Mucosa of gallbladder (tissue), 1 donor: ENCODE measurements at places on chromosomes 12 and 14. TPM values are rescaled to one million over a fixed set of nuclear protein-coding genes. Genes with fewer than 3 reads are reported as not detected.
A peak's percentile ranks its signal among the peaks of the same experiment; 100 is the strongest.

- no peak for DNase-seq
These were observed 293 bp downstream of the IFI27L1 start for GRCh38 chr14:94081386-94081820.

DNA sequence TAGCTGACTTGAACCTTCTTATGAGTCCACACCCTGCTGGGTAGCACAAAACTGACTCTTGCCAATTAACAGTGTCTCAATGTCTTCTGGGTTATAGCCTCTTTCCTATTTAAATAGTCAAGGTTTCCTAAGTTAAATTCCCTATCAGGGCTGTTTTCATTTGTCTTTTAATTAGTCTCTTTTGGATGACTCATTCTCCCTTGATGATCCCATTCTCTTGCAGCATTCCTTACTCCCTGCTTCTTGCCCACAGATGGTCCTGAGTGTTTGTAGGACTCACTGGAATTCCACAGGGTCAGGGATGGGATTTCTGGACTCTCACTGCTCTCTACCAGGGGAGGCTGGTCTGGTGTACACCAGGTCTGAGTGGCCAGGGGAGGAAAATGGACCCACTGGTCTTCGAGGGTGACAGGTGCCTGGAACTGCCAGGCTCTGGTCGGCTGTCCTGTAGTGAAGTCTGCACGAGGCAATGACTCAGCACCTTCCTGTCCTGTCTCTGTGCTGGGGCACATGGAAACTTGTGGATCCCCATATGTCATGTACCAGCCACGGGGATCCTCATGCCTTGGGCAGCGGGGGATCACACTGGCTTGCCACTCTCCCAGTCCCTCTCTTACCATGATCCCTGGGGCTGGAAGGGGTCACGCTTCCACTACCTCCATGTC, 236.5 kb upstream of the PELI2 start:
- peak; percentile 26 for DNase-seq

NELL2 gene
- 12.5 TPM for total RNA-seq

KCNC2 gene
- not detected for total RNA-seq

GRCh38 chr12:68119250-68119649, 40.3 kb downstream of the IFNG start:
- no peak for DNase-seq

SPIC gene
- total RNA-seq, result not detected

IL26 gene
- not detected for total RNA-seq

DNA sequence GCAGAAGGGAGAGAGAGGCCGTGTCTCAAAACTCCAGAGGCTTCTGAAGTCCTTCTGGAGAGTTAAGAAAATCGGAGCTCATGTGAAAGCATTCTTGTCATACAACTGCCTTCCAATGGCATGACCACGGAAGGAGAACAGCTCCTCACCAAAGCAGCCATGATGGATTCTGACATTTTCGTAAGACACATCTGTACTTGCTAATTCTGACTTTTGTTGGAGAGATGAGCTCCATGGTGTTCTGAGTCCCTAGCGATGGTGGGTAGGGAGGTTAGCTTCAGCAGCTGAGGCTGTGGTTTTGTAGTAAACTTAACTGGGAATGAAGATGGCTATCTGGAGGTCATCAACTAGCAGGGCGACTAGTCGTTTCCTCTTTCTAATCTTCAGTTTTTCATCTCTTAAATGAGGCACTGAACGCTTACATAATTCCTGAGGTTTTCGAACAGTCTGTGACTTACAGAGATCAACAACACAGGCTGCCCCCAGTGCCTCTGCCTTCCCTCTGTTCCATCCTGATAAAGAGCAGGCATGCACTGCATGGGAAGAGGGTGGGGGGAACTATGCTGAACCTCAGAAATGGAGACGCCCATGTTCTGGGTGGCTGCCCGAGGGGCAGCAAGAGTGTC, 28.6 kb upstream of the DICER1 start:
- no peak for DNase-seq

POTEG gene
- not detected for total RNA-seq

- no peak for DNase-seq
These were observed 90.3 kb downstream of the RFX4 start for GRCh38 chr12:106673141-106673540.

GRCh38 chr12:94736004-94736403, 85.6 kb upstream of the TMCC3 start:
- no peak for DNase-seq

- no peak for DNase-seq
These were observed 40.2 kb downstream of the TAOK3 start for GRCh38 chr12:118332511-118332910.

EPS8 gene
- total RNA-seq, result 150 TPM

DNA sequence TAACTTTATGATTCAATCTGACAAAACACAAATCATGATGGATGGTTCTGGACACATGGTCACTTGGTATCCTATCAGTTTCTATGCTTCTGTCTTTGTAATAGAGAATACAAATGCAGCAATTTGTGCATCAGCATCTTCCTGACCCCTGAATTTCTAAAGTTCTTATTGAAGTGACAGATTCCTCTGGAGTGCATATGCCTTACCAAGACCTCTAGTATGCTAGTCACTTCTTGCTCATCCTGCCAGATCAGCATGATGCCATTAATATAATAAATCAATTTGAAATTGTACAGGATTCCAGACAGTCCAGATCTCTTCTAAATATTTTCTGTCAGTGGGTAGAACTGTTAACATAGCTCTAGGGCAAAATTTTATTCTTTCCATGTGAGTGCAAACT, 40.6 kb upstream of the GLIPR1 start:
- DNase-seq, result no peak

SLC17A8 gene
- total RNA-seq, result not detected

DNA sequence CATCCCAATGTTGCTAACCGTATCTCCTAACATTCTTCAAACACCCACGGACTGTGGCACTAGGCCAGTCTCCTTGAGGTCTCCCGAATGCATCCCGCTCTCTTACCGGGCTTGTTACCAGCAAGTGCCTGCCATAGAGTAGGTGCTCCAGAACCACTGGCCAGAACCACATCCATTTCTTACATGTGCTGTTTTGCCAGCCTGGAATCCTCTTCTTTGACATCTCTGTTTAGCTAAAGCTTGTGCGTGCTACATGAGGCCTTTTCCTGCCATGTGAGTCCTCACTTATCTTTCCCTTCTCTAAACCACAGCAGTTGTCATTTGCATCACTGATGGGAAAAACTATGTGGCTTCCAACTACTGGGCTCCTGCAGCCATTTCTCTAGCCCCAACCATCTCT, 397.4 kb downstream of the PCNX1 start:
- DNase-seq, result no peak

DNA sequence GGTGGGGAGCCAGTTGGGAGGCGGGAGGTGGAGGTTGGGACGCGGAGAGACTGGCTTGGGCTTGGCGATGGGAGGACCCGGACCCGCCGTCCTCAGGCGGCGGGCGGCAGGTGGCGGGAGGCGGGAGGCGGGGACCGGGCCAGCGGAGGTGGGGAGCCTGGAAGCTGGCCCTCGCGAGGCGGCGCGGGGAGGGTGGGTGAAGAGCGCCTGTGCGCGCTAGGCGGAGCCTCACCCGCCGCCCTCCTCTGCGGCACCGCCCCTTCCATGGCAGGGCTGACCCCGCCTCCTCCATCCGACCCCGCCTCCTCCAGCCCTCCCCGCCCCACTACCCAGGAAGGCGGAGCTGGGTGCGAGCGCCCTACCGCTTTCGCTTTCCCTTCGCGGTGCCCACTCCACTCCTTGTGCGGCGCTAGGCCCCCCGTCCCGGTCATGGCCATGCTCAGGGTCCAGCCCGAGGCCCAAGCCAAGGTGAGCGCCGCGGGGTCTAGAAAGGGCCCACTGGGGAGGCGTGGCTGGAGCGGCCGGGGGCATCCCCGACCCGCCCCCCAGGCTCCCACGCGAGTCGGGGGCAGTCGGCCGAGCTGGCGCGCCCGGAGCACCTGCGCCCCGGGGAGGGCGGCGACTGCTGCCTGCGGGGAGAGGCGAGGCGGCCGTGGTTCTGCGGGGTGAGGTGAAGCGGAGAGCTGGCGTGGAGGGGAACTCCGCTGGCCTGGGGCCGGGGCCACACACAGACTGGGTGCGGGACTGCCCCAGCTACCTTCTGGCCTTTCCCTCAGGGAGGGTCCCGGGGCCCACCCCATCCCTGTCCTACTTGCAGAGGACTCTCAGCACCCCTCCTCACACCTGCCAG, at the start of gene PSME1:
PSME1 (plus strand) TSS at position 361 of the 850 bp plus-strand sequence; CDS start at position 430, 69 bp downstream.
- peak; percentile 94 for DNase-seq
